ENCODE measurements at places on chromosomes 7 and 10.

DNA sequence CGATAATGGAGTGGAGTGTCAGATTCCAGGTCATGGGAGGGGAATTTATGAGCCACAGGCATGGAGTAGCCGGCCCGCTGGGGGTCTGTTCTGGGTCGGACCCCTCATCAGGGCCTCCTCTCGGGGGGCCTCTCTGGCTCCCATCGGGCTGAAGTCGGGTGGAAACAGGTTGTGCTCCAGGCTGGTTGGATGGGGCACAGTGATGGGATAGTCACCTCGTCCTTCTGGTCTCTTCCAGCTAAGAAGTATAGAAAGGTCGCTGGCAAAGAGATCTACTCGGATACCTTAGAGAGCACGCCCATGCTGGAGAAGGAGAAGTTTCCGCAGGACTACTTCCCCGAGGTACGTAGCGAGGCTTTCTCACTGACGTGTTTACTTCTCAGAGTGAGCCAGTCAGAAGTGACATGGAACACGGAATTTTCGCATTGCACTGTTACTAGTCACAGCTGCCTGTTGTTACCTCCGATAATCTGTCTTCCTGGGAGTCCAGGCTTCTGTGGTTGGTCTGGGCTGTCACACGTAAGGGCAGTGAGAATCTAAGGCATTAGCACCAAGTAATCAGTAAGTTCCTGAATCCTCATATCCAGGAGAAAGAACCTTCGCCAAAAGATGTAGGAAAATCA, 88.3 kb downstream of the NKX6-2 start:
- DNase-seq: no peak

DNA sequence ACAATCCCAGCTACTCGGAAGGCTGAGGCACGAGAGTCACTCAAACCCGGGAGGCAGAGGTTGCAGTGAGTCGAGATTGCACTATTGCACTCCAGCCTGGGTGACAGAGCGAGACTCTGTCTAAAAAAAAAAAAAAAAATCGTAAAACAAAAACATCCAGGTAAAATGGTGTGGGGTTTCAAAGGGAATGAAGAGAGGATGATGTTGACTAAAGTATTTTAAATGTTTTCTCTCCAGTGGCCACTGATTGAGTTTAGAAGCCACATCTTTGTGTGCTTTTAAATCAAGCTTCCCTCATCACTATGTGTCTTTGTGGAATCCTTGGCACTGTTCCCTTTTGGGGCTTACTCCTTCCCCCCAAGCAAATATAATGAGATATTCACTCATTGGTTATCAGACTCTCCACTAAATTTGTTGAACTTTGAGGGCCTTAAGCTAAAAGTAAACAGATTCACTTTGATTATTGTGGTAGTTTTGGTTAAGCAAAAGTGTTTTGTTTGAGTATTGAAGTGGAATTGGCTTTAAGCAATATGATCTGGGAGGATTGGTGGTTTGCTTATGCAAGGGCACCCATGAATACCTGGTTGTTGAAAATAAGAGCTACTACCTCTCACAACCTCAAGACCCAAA, 162.9 kb downstream of the CDK14 start:
- DNase-seq: no peak

DNA sequence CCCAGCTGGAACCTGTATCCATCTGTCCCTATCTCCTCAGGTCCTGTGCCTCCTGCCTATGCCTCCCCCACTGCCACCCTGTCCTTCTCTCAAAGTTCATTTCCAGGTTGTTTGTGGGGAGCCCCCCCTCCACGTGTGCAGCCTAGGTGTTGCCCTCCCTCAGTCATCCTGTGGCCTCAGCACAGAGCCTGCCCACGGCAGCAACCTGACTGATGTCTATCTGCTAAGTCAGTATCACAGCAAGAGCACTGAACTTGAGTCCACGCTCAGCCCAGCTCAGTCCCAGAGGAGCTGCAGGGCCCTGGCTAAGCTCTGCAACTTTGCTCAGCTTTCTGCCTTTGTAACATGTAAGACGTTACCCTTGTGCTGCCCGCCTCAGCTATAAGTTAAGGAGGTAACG, 28.7 kb downstream of the FAM53B start:
- DNase-seq: no peak

DNA sequence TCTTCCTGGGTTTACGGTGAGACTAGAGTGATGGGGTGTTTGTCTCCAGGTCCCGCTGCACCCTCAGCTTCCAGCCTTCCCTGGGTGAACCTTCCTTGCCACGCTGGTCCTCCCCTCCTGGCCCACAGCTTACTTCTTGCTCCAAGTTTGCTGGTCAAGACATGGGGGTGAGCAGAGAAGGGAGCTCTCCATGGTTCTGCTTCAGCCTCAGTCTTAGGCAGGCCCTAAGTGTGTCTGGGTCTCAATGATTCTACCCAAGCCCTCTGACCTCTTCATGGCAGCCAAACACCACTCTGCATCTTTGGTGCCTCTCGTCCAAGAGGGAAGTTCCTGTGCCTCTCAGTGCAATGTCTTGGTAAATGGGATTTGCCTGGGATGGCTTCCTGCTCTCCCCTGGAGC, 356.5 kb upstream of the KLF6 start:
- no peak for DNase-seq

DNA sequence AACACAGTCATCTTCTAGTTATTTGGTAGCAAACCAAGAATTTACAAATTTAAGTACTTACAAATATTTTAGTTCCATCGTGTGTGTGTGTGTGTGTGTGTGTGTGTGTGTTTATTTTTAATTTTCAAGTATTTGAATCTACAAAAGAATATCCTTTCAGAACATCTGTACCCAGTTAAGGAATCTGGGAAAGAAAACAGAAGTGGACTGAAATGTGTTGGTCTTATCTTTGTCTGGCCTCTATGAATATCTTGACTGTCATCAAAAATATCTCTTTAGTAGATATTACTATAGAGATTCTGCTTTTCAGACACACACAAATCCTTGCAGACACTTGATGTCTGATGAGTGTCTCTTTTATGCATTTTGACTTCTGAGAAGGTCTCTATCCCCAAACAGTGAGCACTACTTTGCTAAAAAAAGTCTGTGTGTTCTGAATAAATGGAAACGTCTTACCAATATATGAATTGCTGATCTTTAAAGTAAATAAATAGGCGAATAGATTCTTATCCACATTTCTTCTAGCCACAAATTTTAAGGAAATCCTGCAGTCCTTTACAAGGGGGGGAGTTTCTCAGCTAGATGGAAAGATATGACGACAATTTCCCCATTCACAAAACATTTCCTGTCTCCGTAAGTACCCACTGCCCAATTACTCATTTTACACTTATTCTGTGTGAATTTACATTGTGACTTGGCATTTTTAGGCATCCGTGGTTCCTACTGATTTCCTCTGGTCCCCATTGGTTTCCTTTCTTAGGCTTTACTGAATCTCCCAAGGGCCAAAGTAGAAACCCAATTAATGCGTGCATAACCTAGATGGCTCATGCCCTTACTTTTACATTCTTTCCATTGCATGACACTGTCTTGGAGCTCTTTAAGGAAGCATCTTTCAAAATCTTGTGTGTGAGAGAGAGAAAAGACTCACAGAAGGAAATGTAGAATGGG, 36.0 kb downstream of the NRCAM start:
- DNase-seq: no peak

DNA sequence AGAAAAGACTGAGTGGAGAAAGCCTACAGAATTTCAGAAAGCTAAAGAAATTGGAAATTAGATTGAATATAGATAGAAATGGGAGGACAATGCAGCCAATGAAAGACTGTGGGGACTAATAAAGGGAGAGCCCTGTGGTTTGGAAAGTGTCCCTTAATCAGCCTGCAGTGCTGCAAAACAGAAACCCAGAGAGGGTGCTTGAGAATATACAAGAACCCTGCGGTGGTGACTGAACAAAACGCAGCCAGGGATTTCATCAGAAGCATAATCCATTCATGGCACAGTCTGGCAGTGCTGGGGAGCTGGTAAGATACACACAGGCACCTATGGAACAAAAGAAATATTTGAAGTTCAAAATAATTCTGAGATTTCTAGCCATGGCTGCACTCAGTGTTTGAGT, 19.1 kb downstream of the CEP41 start:
- DNase-seq: no peak

DNA sequence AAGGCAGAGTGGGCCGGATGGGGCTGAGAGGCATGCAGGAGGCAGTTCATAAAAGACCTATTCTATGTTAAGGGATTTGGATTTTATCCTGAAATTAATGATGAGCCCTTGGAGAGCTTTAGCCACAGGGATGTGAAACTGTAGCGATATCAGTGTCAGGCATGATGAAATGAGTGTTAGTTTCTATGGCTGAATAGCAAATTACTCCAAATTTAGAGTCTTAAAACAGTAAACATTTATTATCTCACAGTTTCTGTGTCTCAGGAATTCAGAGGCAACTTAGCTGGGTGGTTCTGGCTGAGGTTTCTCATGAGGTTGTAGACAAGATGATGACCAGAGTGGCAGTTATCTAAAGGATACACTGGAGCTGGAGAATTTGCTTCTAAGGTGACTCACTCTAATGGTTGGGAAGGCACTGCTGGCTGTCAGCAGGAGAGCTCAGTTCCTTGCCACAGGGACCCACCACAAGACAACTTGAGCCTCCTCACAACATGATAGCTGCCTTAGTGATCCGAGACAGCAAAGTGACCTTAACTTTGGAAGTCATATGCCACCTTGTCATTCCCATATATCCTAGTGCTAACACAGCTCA, 36.7 kb upstream of the SFTPD start:
- no peak for DNase-seq

- no peak for DNase-seq
Observed at GRCh38 chr10:47184724-47185330, 115.2 kb upstream of the GDF10 start.

GRCh38 chr10:24727786-24728185, 4.1 kb upstream of the ARHGAP21 start:
- DNase-seq: no peak

DNA sequence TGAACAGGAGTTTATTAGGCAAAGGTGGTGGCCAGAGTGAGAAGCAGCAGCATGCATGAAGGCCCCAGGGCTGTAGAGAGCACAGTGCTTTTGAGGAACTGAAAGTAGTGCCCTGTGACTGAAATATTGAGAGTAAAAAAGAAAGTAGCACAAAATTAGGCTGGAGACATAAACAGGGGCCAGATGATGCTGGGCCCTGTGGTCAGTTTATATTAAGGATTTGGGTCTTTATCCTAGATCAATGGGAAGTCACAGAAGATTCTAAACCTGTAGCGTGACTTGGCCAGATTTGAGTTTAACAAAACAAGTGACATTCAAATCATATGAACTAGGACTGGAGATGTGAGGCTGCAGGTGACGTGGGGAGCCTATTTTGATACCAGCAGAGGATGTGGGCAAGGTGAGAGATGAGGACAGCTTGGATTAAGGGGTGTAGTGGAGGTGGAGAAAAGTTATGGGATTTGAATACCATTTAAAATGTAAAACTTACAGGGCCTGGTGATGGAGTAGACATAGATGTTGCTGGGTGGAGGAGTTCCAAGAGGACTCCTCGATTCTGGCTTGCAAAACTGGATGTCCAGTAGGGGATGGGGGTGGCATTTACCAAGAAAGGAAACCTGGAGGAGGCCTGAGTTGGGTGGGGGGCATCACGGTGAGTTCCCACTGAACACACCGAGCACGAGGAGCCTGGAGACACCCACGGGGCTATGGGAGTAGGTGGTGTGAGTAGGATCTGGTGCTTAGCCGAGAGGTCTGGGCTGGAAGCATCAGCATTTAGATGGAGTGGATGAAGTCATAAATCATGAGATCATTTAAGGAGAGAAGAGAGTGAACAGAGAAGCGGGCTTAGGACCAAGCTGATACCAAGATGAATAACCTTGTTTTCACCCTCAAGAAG, 52.8 kb downstream of the HHEX start:
- peak; percentile 67 for DNase-seq

GRCh38 chr10:127997937-127998336, 91.0 kb downstream of the PTPRE start:
- DNase-seq: no peak

GRCh38 chr7:28738412-28738811, 219.7 kb downstream of the TRIL start:
- DNase-seq: no peak

- DNase-seq: no peak
Observed at GRCh38 chr7:1493571-1493970, 10.6 kb downstream of the INTS1 start.

- DNase-seq: no peak
Observed at GRCh38 chr7:134301592-134301991, 15.1 kb downstream of the SLC35B4 start.

- peak; percentile 51 for DNase-seq
Observed at GRCh38 chr10:77837248-77837924, 89.2 kb downstream of the DLG5 start.

GRCh38 chr7:151386301-151387160, 23.3 kb downstream of the WDR86 start:
- no peak for DNase-seq

- DNase-seq: no peak
Observed at GRCh38 chr7:100472121-100472851, 6.7 kb downstream of the TSC22D4 start.

GRCh38 chr10:6224781-6225180, 22.0 kb downstream of the PFKFB3 start:
- no peak for DNase-seq

- DNase-seq: no peak
Observed at GRCh38 chr10:3406556-3406955, 234.0 kb upstream of the PITRM1 start.

- no peak for DNase-seq
Observed at GRCh38 chr7:115722302-115722977, 308.1 kb downstream of the TFEC start.

GRCh38 chr7:90412458-90413184, 9.4 kb downstream of the CLDN12 start:
- DNase-seq: no peak

- no peak for DNase-seq
Observed at GRCh38 chr7:96157856-96158255, 164.0 kb downstream of the SLC25A13 start.

DNA sequence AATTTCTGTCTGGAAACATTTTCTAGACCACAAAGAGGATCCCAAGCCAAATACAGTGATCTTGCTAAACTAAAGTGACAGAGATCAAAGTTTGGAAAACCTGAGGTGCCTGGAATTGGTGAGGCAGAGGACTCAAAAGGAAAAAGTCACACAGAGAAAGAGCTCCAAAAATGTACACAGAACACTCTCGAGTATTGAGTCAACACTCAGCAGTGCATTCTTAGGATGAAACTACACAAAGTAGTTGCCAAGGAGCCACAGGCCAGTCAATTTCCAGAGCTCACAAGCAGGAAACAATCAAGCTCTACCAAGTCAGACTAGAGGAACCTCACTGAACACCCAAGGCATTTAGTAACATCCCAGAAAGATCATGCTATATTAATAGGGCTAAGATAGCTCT, 61.3 kb downstream of the MICU1 start:
- no peak for DNase-seq

GRCh38 chr7:51528172-51528571, 211.6 kb upstream of the COBL start:
- no peak for DNase-seq

GRCh38 chr10:74329873-74330272, 178.9 kb downstream of the ADK start:
- no peak for DNase-seq

- DNase-seq: no peak
Observed at GRCh38 chr7:72278550-72278949, 133.6 kb downstream of the CALN1 start.

- DNase-seq: peak; percentile 33
Observed at GRCh38 chr10:98045785-98046389, 15.5 kb upstream of the CRTAC1 start.

GRCh38 chr10:131396121-131397050, 84.9 kb upstream of the TCERG1L start:
- no peak for DNase-seq

Data from GM18507 (cell line).